Stimulated activated CD8-positive, alpha-beta memory T cell treated with anti-CD3 and anti-CD28 coated beads, Interleukin-12 subunit alpha, Interleukin-12 subunit beta, amount 100 ng/mL, for 4 hours (primary cell): ENCODE measurements at places on chromosomes 2 and 18.

- no peak for DNase-seq
These were observed 23.1 kb upstream of the DSG3 start for GRCh38 chr18:31424383-31424988.

- no peak for DNase-seq
These were observed 36.0 kb upstream of the GALNT5 start for GRCh38 chr2:157221394-157221988.

DNA sequence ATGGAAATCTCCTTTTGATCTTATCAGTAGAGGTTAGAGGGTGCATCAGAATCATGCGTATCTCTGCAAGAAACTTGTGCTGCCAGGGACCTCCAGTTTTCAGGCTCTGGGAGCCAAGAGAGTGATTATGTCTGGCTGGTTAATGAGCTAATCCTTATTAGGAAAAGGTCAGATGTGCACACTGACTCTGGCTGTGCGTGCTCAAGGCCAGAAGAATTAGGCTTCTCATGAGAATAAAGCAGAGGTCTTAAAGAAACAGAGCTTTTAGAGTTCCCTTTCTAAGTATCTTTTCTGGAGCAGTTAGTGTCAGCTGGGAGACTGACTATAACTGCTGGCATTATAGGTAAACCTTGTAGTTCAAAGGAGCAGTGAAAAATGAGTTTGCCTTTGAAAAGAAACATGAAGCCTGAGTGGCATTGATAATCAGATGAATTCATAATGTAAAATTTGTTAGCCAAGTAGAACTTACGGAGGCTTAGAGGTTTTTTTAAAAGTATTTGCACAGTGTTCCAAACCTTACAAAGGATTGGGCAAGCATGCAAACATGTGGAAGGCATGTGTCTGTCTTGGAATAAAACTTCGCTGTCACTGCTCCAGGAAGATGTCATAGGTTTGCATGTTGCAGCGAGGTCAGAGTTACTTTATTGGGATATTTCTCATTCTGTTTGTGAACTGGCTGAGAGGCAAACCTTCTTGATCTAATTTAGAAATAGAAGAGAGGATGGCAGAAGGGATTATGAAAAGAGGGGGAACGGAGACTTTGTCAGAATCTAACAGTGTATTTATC, 151.7 kb downstream of the ARHGAP28 start:
- DNase-seq, result no peak

GRCh38 chr2:175595139-175595538, 406.9 kb downstream of the LNPK start:
- DNase-seq, result no peak

DNA sequence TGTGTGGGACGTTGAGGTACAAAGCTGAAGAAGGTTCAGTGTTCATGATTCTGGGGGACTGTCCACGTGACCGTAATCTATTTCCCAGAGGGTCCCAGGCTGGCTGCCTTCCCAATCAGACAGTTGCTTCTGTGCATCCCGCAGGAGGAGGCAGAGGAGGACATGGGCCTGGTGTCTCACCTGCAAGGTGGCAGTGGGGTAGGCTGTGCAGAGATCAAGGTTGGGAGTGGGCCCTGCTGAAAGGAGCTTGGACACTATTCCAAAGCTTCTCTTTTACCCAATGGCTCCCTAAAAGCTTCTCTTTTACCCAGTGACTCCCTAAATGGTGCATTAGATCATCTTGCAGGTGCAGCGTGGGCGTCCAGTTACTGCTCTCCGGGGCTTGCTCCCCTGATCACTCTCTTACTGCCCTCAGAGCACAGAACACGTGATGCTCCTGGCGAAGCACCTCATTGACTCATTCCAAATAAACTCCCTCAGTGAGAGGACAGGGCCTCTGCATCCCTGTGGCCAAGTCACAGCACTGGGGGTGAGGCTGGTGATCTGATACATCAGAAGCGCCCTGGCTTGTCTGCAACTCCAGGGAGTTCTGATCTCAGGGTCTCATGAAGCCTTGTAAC, 41.5 kb downstream of the RNF144A start:
- DNase-seq, result no peak

DNA sequence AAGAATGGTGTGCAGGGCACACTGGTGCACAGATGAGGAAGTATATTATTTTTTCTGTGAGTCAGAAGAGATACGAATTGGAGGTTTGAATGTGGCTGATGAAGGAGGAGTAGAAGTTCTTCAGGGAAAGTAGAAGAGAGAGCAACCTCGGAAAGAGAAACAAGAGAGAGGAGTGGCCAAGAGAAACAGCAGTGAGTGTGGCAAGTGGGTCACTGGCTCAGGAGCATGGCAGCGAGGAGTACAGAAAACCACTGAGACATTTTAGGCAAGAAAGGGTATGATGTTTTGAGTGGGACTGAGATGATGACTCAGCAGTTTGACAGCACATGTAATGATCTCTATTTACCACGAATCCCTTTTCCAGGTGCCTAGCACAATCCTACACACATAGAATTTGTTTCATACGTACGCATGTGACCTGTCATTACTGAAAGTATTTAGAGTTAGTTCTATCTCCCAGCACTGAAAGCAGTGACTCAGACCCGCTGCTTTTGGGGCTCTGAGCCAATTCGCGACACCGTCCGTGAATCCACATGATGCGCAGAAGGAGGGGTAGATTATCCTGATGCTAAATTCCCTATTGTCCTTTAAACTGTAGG, 915.4 kb downstream of the DCDC2C start:
- no peak for DNase-seq

DNA sequence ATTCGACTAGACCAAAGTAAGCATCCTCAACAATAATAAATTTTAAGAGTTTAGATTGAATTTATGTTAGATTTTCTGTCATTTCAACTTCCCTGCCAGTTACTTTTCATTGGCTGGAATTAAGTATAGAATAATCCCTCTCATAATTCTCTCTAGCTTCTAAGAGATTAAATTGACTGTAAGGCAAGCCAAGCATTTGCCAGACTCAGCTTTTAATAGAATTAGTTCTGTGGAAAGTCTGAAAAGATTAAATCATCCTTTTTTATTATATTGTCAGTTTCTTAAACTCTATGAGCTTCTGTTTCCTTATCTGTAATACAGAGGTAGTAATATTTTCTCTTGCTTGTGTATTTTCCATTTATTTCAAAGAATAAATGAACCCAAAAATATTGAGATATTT, 77.9 kb upstream of the ZNF804A start:
- no peak for DNase-seq

DNA sequence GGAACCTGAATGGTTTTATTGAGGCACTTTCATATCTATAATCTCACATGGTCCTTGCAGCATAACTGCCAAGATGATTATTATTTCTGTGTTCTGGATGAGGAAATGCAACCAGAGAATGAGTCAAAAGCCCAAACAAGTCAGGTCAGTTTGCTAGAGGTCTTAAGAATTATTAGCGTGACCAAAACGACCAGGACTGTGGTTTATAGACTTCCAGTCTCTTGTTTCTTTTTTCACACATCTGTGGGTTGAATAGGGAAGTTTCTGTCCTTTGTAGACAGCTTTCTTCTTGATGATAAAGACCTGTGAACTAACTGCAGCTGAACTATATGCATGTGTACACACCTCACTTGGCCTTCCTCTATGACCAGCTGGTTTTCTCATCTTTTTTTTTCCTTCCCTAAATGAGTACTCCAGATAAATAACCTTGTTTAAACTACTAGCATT, 13.9 kb downstream of the ADAM23 start:
- no peak for DNase-seq

DNA sequence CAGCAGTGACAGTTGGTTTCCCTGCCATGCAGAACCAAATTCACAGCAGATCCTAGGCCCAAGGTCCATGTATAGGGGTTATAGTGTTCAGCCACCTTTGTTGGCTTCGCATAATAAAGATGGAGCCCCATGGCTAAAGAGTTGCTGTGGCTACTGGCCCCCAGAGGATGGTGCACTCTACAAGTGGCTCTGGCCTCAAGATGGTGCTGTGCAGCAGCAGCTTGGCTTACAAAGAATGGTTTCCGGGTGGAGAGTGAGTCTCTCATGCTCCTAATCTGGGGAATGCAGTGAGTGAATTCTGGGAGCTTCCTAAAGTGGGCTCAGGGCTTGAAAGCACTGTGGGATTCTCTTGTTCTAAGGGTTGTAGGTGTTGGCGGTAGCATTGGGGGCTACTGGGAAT, 1199.7 kb downstream of the CNTNAP5 start:
- no peak for DNase-seq

- DNase-seq, result no peak
These were observed 178.3 kb upstream of the LRATD1 start for GRCh38 chr2:14454202-14454601.

DNA sequence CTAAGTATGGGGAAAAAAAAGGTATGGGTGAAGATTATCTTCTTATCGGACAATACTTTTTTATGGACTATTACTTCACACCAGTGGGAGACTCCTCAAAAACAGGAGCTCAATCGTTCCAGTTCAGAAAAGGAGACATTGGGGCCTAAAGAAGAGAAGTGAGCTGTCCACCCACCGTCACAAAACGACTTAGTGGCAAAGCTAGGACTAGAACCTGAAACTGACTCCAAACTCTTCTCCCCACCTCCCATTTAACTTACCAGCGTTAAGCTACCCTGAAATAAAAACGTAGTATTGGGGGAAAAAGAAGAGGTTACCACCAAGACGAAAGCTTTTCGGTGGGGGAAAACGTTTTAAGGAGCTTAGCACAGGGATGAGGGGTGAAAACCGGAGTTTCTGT, 503 bp downstream of the GTF3C3 start:
- DNase-seq, result no peak

GRCh38 chr2:228653884-228654283, 472.4 kb upstream of the SPHKAP start:
- DNase-seq, result no peak

GRCh38 chr2:49490710-49491109, 336.4 kb upstream of the FSHR start:
- no peak for DNase-seq

DNA sequence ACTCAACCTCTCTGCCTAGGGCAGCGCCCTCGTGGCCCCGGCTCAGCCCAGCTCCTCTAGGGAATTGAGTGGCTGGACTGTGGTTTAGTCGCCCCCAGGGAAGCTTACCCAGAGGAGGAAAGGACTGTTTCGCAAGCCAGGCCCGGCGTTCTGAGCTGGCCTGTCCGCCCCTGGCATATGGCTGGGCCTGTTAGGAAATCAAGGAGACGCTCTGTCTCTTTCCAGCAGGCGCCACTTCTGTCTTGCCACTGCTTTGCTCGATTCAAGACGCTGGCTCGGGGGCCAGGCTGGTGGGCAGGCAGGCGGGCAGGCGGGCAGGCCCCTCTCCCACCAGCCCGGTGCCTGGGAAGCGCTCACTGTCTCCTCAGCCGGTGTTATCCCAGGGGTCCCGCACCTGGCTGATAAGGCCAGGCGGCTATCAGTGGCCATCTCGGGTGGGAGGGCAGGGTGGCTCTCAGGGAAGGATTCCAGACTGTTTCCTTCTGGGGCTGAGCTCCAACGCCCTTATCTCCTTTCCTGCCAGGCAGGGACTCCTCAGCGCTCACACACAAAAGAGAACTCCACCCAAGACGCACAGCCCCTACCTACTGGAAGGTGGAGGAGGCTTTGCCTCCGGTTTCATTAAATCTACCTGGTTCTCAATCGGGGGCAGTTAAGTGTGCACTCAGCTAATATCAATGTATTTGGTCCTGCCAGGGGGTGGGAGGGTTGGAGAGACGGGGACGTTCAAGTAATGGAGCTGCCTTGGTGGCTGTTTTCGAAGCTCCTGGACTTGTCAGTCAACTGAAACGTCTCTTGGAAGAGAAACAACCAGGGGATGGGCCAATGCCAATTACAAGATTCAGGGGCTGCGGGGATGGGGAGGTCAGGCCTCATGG, 109.1 kb downstream of the SMAD7 start:
- no peak for DNase-seq

- no peak for DNase-seq
These were observed 44.5 kb upstream of the NEMP2 start for GRCh38 chr2:190579058-190579410.

DNA sequence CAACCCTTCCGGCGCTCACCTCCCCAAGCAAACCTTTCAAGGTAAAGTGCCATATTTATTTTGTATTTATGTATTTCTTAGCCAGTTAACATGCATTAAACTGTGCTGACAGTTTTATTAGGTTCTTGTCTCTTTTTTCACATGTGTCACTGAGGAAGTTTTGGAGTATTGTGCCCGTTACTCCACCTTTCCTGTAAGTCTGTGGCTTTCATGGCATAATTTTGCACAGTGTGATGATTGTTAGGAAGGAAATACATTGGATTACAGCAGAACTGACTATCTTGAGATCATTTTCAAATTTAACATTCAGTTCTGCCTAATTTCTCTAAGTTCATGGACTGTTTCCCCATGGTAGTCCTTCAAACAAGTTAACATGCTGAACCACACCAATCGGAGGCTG, 67.7 kb downstream of the COLEC12 start:
- DNase-seq, result no peak

DNA sequence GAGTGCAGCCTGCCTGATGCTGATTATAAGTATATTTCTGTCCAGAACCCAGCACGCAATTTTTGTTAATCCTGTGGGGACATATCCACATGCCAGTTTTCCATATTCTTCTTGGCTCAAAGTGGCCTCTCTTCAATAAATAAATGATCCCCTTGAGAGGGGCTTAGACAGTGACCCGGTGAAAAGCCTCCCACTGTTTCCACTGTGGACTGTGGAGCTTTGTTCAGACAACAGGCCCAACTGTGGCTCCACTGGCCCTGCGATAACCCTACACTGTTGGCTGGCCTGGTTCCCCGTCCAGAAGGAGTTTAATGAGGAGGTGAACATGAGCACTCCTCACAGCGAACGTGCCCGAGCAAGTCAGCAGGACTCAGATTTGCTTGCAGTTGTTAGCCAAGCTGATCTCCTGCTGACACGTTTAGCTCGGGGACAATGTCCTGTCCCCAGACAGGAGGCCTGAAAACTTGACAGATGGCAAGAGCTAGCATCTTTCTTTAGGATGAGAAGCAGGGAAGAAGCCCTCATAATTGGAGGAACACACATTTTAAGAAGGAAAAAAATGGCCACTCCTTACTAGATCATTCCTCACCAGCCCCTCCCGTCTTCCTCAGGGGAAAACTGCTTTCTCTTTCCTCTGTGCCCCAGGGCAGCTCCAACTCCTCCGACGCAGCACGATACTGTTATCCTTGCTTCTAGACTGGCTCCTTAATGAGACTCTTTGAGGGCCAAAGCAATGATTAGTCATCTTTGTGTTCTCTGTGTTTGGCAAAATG, 20.0 kb upstream of the MTCL1 start:
- DNase-seq, result no peak

DNA sequence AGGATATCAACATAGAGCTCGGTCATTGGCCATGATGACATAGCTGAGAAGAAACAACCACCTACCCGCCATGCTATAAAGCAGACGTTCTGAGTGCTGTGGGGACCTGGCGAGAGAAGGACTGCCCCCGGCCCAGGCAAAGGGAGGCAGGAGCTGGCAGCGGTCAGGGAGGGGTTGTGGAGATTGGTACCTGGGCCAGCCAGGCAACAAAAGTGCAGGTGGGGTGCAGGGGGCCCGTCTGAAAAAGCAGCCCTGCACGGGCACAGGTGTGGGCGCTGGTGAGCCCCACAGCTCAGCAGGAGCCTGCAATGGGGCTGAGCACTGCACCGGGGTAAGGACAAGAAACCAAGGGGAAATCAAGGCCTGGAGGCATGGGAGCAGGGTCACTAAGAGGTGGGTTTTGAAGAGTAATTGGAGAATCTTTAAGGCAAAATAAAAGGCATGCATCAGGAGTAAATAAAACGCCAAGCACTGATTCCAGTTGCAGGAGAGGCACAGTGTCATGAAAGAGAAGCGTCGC, 464.0 kb downstream of the EIPR1 start:
- DNase-seq, result no peak

GRCh38 chr2:234285541-234285940, 211.3 kb downstream of the ARL4C start:
- DNase-seq, result no peak
